ENCODE measurements at places on chromosomes 5 and 9. TPM values are rescaled to one million over a fixed set of nuclear protein-coding genes. Genes with fewer than 3 reads are reported as not detected.

- DNase-seq: no peak
Measured at GRCh38 chr9:20441166-20441565, 181.1 kb downstream of the MLLT3 start.

- DNase-seq: no peak
Measured at GRCh38 chr5:135360278-135361274, 38.5 kb downstream of the MACROH2A1 start.

The UBE2QL1 gene
- 3.3 TPM for total RNA-seq

GRCh38 chr9:100082782-100083181 is 16.0 kb downstream of the ERP44 start:
- DNase-seq: no peak

The NR5A1 gene
- total RNA-seq: not detected

DNA sequence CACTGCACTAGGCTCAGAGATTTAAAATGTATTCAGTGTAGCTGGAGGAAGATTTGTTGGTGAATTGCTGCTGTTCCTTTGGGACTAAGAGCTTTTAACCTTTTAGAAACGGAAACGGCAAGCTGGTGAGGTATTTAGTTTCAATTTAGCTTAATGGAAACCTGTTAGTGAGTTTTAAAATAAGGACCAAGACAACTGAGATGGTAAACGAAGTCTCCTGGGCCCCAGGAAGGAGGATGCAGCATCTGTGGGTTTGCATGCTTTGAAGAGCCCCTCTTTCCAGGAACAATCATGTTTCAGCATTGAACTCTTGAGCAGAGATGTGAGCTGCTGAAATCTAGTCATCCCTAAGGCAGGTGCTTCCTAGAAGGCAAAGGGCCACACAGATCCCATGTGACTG is 16.5 kb downstream of the DNAI1 start:
- no peak for DNase-seq
